IPS DF 6.9 (cell line): ENCODE measurements at places on chromosomes 11 and 22.

DNA sequence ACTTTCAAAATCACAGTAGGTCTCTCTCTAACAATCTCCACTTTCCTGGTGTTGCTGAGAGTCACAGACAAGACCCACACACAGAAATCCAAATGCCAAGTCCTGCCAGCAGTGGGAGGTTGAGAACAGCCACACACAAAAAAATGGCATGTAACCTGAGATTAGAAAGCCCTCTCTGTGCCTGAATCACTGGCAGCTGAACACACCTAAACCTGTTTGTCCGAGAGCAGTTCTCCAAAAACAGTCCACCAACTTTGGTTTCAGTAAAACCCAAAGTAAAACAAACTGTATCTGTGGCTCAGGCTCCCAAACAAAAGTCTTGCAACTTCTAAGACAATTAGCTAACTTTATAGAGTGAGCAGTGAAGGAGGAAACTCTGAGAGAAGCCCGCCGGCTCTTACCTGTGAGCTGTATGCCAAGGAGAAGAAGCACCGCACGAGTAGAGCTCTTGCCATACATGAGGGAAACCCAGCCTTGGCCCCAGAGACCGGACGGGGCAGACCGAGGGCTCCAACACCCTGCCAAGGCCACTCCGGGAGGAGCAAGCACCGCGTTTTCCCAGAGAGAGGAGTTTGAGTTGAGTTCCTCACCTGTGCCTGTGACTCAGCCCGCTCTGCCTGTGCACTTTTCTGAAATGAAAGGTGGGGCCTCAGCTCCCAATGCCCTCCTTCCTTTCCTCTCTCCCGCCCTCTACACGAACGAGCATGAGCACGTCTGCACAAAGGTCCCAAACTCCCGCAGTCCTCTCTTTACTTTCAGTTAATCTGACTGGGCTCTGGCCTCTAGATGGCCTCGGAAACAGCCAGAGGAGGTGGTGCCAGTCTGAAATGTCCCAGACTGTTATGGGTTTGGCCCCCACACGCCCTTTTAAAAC, at the start of gene MPZL2:
MPZL2 (minus strand) TSS at position 603 of the 874 bp plus-strand sequence; CDS start at position 459, 144 bp downstream.
- H3K4me1 ChIP-seq, result no peaks in the 10 kb centered on the region
- no peak within 1 kb of the TSS for H3K27ac ChIP-seq
- peaks cover 4% of the 10 kb centered on the region; the same call in 1 of the 2 replicates for H3K27me3 ChIP-seq
- DNase-seq, result no peak

- no peak overlapping the region for H3K4me3 ChIP-seq
- peaks cover 2% of the 10 kb centered on the region; the same call in 1 of the 2 replicates for H3K36me3 ChIP-seq
- no peaks in the 10 kb centered on the region for H3K4me1 ChIP-seq
- no peak overlapping the region for H3K27ac ChIP-seq
Measured at GRCh38 chr11:92702805-92703448, 266.5 kb upstream of the MTNR1B start.

GRCh38 chr22:29703569-29704195, 16.1 kb upstream of the CABP7 start:
- no peaks in the 10 kb centered on the region; the same call in 1 of the 2 replicates for H3K36me3 ChIP-seq
- H3K27ac ChIP-seq, result no peak overlapping the region
- no peak for DNase-seq
- no peak overlapping the region for H3K4me3 ChIP-seq
- H3K27me3 ChIP-seq, result peaks cover 2% of the 10 kb centered on the region

GRCh38 chr11:22169833-22170232, 23.1 kb upstream of the ANO5 start:
- H3K27me3 ChIP-seq, result no peaks in the 10 kb centered on the region
- no peaks in the 10 kb centered on the region for H3K36me3 ChIP-seq
- H3K4me3 ChIP-seq, result no peak overlapping the region

- peaks cover 6% of the 10 kb centered on the region; the same call in 1 of the 2 replicates for H3K4me1 ChIP-seq
- no peak overlapping the region for H3K4me3 ChIP-seq
- no peak overlapping the region for H3K27ac ChIP-seq
Measured at GRCh38 chr11:44304091-44305025, 5.6 kb downstream of the ALX4 start.

DNA sequence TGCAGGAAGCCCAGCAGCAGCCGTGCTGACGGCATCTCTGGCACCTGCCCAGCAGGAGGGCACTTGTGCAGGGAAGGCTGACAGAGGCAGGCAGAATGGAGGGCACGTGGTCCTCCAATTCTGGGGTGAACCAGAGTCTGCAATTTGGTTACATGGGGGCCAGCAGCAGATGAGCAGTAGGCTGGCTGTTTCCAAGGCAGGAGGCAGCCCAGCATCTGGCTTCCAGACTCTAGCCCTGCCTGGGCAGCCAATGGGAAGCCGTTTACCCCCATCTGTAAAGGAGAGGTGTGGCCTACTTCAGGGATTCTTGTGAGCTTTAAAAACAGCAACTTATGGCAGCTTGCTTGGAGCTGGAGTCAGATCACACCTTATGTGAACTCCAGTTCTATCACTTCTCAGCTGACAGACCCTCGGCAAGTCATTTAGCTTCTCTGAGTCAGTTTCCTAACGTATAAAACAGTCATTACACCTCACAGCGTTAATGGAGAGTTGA, 27.9 kb upstream of the RASL10A start:
- H3K36me3 ChIP-seq, result peaks cover 32% of the 10 kb centered on the region
- H3K27ac ChIP-seq, result no peak overlapping the region
- DNase-seq, result no peak
- no peaks in the 10 kb centered on the region for H3K27me3 ChIP-seq

- no peaks in the 10 kb centered on the region for H3K4me1 ChIP-seq
- no peaks in the 10 kb centered on the region for H3K27me3 ChIP-seq
- no peak for DNase-seq
- H3K4me3 ChIP-seq, result no peak overlapping the region
- H3K27ac ChIP-seq, result no peak overlapping the region
Measured at GRCh38 chr11:35007277-35007676, 90.9 kb downstream of the PDHX start.
